ENCODE measurements at places on chromosomes 4 and X.

DNA sequence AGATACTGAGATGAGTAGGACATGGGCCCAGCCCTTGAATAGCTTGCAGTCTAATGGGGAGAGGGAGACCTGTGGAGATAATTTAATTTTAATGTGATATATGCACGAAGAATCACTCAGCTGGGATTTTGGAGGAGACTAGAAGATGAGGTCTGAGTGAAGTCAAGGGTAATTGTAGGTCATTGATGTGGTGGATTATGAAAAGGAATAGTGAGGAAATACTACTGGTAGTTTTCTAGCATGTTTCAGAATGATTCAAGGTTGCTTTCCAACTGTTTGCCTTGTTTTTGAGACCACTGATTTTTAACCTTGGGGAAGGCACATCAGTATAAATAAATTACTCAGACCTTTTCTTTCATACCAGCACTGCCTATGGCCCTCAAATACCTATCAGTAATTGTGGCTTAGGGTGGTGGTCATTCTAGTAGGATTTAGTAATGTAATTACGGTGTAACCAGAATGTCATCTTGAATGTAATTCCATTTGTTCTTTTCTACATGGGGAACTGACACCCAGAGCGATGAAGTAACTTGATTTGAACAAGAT is 25.6 kb downstream of the PTTG2 start:
- DNase-seq, result no peak

GRCh38 chr4:42149004-42149403 is 3.5 kb downstream of the BEND4 start:
- no peak for DNase-seq

GRCh38 chr4:83870328-83870950 is 334.5 kb downstream of the GPAT3 start:
- no peak for DNase-seq

- no peak for DNase-seq
Observed at GRCh38 chr4:110268352-110268751, 69.9 kb upstream of the ELOVL6 start.

- no peak for DNase-seq
Observed at GRCh38 chr4:145199051-145199716, 18.8 kb upstream of the OTUD4 start.

- no peak for DNase-seq
Observed at GRCh38 chr4:85776096-85776495, 301.1 kb downstream of the ARHGAP24 start.

Data from activated T-helper 9 cell treated with anti-CD3 and anti-CD28 coated beads, Interleukin-2, amount 50 U/mL, for 16 hours (primary cell).